ENCODE measurements at places on chromosomes 11 and 22. TPM values are rescaled to one million over a fixed set of nuclear protein-coding genes. Genes with fewer than 3 reads are reported as not detected.

The MOV10L1 gene
- 5.1 TPM for total RNA-seq

The OR5W2 gene
- total RNA-seq = not detected

The OR5P2 gene
- total RNA-seq = not detected

The CRYBB2 gene
- not detected for total RNA-seq

The FBLN1 gene
- 335 TPM for total RNA-seq

The BTBD18 gene
- not detected for total RNA-seq

The GLYAT gene
- not detected for total RNA-seq

The GNB1L gene
- 4.0 TPM for total RNA-seq

The UBASH3B gene
- total RNA-seq = 3.5 TPM

The SLN gene
- not detected for total RNA-seq

The MYEOV gene
- total RNA-seq = 7.0 TPM

The PTPRJ gene
- 6.6 TPM for total RNA-seq

- DNase-seq = peak; percentile 22
Measured at GRCh38 chr22:47030143-47030661, 267.8 kb downstream of the TBC1D22A start.

DNA sequence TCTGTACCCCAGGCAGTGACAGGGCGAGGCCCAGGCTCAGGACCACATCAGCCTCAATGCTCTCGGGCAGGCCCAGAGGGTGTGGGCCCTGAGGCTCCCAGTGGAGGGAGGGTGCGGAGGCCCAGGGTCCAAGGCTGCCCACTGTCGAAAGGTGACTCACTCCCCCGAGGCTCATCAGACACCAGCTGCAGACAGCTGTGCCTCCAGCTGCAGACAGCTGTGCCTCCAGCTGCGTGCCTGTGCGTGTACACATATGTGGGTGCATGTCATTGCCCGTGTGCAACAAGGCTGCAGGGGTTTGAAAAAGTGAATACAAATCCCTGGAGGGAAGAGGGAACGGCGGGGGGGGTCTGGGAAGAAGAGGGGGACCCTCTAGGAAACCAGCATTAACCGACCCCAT is 134.3 kb downstream of the BRD1 start:
- no peak for DNase-seq

DNA sequence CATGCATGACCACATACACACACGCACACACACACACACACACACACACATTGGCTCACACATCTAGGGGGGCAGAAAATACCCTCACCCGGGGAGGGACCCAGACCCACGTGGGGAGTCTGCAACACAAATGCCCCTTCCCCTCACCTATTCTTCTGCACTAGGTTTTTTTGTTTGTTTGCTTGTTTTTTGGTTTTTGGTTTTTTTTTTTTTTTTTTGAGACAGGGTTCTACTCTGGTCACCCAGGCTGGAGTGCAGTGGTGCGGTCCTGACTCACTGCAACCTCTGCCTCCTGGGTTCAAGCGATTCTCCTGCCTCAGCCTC is 28.4 kb downstream of the WEE1 start:
- no peak for DNase-seq

DNA sequence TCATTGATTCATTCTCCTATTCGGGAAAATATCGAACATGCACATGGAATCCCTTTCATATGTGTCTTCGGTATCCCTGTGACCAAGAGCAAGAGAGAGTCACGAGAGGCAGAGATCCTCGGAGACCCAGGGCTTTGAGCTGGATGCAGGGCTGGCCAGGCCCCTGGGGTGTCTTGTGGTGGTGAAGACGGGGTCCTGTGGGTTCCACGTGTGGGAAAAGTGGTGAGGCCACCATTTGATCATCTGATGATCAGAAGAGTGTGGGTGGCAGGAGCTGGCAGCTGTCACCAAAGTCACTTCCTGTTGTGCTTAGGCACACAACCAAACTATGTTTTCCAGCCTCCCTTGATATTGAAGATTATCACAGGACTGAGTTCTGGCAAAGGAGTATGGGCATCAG is 94.0 kb downstream of the BRD1 start:
- DNase-seq = no peak

DNA sequence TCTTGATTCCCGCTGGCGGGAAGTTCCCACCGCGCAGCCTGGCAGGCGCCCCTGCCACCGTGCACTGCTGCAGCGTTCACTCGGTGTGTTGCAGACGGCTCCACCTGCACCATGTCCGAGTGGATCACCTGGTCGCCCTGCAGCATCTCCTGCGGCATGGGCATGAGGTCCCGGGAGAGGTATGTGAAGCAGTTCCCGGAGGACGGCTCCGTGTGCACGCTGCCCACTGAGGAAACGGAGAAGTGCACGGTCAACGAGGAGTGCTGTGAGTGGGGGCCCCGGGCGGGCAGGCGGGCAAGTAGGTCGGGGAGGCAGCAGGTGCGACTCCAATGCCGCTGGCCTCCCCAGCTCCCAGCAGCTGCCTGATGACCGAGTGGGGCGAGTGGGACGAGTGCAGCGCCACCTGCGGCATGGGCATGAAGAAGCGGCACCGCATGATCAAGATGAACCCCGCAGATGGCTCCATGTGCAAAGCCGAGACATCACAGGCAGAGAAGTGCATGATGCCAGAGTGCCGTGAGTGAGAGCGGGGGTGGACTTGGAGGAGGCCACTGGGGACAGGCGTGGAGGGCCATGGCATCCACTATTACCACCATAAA is 99.7 kb downstream of the RRAS2 start:
- DNase-seq = no peak

GRCh38 chr11:77039491-77040400 is 5.5 kb downstream of the B3GNT6 start:
- peak; percentile 37 for DNase-seq

- DNase-seq = no peak
Measured at GRCh38 chr22:23695571-23696325, 4.9 kb downstream of the RGL4 start.

DNA sequence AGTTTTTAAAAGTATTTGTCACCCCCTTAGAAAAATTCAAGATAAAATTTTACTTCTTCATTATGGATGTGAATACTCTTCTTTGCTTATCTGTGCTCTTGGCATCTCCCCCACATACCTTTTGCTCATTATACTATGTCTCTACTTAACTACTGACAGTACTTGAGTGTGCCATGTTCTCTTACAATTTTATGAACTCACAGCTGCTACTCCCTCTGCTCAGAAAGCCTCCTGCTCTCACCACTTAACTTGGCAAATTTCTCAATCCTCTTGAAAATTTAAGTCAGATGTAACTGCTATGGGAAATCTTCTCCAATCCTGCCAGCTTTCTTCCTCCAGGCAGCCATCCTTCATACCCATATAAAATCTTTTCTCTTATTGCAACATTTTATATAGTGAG is 163.4 kb downstream of the CNTN5 start:
- DNase-seq = no peak

GRCh38 chr22:30015229-30015797 is 65.0 kb upstream of the HORMAD2 start:
- DNase-seq = peak; percentile 16

GRCh38 chr11:14148653-14149273 is 186.2 kb downstream of the SPON1 start:
- DNase-seq = peak; percentile 68

DNA sequence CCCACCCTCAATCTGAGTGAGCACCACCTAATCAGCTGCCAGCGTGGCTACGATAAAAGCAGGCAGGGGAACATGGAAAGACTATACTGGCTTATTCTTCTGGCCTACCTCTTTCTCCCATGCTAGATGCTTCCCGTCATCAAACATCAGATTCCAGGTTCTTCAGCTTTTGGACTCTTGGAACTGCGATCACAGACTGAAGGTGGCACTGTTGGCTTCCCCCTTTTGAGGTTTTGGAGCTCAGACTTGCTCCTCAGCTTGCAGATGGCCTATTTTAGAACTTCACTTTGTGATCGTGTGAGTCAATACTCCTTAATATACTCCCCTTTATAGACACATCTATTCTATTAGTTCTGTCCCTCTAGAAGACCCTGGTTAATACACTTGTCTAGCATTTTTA is 543.7 kb upstream of the RAG2 start:
- no peak for DNase-seq

- no peak for DNase-seq
Measured at GRCh38 chr11:92644595-92645445, 324.6 kb upstream of the MTNR1B start.

All from fibroblast of the aortic adventitia (primary cell).